Kidney tubule cell (primary cell): ENCODE measurements at places on chromosomes 7 and 10.

DNA sequence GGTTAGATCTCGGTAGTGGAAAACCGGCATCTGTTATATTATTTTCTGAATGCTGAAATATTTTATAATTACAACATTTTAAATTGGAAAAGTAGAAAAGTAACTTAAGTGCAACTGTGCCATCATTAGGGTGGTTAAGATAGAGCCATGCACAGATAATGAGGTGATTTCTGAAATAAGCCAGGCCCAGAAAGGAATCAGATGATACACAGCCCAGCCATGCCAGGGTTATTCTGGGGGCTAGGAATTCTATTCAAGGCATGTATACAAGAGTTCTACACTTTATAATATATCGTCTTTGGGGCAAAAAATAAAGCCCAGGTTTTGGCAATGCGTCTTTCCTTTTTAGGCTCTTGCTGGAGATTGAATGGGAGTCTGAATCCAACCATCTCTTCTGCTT is 128.7 kb downstream of the ITGB8 start:
- no peak for DNase-seq

- no peak for DNase-seq
Measured at GRCh38 chr10:122252805-122253204, 18.3 kb upstream of the BTBD16 start.

GRCh38 chr10:58642283-58642682 is 129.6 kb downstream of the BICC1 start:
- peak; percentile 85 for DNase-seq

- DNase-seq = no peak
Measured at GRCh38 chr7:117350027-117350426, 27.2 kb upstream of the WNT2 start.

DNA sequence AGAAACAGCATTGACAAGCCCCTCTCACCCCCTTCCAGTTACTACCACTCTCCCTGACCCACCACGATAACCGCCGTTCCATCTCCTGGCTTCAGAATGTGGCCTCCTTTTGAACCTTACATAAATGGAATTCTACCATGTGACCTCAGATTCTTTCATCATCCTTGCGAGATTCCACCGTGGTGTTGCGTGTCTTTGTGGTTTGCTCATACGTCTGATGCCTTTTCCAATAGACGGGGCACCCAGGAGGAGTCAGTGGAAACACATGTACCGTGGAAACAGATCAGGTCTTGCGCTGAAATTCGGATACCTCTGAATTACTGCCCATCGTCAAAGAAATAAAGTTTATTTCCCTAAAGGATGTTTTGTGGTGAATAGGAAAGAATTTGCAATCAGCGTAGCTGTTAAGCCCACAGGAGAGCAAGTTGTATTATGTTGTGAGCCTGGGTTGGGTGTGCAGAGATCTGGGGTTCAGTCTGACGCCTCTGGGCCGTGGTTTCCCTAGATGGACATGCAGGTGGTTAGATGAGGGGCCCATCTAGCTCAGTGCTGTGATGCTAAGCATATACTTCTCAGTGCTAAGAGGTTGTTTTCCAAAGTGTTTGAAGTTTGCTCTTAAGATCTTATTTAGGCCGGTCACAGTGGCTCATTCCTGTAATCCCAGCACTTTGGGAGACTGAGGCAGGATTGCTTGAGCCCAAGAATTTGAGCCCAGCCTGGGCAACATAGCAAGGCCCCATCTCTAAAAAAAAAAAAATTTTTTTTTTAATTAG is 29.1 kb downstream of the GTF2IRD1 start:
- peak; percentile 94 for DNase-seq
